ENCODE measurements at places on chromosomes 12 and 14.

DNA sequence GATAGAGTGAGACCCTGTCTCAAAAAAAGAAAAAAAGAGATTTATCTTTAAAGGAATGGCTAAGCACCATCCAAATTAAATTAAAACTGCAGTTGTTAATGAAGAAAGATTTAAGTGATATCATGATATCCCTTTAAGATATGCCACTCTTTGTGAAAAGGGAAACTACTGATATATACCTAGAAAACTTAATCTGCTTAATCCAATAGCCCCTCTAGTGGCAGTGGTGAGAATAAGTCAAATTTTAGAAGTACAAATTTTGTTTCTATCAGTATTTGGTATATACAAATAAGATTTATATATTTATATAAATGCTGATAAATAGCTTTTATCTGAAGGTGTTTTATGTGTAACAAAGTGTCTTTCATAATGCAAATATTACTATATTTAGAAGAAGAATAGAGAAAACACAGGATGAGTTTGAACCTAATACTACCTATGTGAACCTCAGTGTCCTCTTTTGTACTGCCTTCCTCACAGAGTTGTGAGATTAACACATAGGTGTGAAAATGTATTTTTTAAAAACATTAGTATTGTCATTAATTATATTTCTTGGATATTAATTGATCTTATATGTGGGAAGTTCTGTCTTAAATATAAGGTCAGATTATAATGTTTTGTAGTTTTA, 51.4 kb upstream of the GARIN2 start:
- DNase-seq, result no peak

DNA sequence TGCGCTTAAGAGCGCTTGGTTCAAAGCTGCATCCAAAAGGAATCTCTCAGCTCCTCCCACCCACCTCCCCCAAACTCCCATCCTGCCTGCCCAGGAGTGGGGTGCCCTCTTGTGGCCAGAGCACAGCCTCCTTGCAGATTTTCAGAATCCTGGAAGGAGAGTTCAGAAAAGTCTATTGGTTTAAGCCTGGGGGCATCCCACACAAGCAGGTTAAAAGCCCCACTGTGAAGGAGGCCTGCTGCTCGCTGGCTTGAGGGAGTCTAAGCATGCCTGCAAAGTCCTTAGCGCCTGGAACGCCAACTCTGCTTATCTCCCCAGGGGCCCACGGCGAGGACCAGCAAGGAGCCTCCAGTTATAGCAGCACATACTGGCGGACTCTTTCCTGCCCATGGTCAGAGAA, 297.1 kb downstream of the KSR2 start:
- DNase-seq, result no peak

DNA sequence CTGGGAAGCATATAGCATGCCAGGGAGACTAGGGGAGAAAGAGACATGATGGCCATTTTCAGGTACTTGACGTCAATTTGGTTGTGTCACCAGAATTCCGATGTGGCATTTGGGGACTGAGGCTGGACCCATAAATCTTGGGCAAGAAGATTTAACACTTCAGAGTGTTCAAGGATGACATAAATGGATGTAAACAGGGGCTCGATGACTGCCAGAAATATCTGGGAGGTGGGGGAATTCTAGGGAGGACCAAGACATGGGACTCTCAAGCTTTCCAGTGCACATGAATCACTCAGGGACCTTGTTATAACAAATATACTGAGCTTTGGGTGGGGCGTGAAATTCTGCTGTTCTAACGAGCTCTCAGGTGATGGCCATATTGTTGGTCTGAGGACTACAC, 17.8 kb downstream of the HAL start:
- no peak for DNase-seq

GRCh38 chr12:65938807-65939206, 114.5 kb downstream of the HMGA2 start:
- no peak for DNase-seq

GRCh38 chr14:41403360-41403759, 203.3 kb upstream of the LRFN5 start:
- no peak for DNase-seq

DNA sequence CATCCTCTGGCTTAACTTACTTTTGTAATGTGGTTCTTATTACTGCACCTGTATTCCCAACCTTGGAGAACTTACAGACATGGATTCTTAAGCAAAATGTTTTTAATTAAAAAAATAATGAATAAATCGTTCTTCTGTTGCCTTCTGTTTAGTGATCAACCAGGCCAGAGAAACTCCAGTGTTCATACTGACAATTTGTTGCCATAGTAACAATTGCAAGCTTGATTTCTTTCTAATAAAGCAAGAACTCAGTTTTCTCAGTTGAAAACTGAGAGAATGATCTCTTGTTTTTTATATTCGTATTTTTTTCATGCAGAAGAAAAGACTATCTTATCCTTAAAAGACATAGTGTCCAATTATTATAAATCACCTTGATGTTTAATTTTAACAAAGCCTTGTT, 106.5 kb upstream of the LMNTD1 start:
- no peak for DNase-seq

DNA sequence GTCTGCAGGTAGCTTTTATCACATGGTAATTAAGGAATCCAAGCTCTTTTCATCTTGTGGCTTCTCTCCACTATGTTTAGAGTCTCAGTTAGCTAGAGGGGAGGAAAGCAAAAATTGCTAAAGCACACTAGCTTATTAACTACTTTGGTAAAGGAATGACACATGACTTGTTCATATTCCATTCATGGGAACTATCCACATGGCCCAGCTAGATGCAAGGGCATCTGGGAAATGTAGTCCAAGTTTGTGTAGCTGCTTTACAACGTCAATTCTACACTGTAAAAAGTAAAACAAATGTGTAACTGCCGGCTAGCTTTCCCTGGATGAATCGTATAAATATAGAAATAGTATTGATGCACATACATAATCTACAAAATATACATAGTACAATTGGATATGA, 244.5 kb upstream of the LRFN5 start:
- no peak for DNase-seq

DNA sequence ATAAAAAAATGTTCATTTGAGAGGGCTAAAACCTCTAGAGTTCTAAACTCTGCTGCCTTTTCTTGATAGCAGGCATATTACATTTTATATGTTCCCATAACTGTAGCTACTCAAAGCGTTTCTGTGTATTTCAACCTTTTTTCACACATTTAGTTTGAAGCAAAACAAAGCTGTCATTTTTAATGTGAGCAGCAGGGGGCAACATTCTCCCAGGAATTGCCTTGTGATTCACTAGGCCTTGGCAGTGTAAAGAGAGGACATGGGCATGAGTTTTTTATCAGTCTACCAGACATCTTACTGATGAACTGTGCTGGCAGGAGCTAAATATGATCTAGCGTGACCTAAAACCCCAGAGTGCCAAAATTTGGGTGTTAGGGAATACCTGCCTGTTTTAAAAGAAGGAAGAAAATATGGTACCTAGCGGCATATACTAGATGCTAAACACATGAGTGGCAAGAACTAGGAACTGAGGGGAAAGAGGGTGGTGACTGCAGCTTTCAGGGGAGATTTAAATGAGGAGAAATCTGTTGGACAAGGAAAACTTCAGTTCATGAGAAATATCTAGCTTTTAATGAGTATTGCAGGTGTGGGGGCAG, 65.3 kb downstream of the IFT43 start:
- DNase-seq, result no peak
